ENCODE measurements at places on chromosomes 13 and 19.

DNA sequence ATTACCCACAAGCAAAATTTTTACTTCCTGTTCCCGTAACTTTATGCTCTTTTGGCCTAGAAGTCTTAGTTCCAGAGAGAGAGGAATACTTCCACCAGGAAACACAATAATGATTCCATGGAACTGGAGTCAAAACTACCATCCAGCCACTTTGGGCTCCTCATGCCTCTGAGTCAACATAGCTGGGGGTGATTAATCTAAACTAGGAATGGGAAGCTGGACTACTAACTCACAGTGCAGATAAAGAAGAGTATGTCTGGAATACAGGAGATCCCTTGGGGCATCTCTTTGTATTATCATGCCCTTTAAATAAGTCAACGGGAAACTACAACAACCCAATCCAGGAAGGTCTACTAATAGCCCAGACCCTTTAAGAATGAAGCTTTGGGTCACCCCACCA is 8.9 kb upstream of the ELF1 start:
- DNase-seq: no peak

- peak; percentile 82 for DNase-seq
Observed at GRCh38 chr19:12156223-12157058, at the start of gene ZNF625. TSS of gene ZNF625 (minus strand) at chr19:12156734. CDS start at chr19:12156558, 176 bp downstream.

DNA sequence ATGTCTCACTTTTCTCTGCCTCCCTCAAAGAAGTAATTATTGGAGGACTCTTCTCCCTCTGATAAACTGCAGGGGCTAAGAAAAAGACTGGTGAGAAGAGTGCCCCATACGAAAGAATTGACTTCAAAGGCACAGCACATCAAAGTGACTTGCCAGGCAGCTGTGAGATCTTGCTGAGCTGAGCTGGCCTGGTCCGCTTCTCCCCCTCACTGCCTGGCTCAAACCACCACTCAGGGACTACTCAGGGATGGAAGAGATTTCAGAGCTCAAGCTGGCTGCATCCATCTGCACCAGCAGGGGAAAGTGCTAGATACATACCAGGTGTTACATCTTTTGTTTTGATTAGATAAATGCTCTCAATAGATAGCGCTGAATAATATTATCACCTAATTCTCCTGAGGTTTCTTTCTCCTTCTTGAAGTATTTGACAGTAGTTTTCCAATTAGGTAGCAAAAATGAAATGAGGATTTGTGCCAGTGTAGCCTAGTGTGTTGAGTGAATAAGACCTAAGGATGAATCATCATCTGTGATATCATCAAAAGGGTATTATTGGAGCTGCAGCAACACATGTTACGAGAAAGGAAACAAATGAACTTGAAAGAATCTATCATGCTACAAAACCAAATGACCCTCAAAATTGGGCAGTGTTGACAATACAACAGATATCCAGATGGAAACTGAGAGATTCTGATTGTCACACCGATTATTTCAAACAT is 379.8 kb downstream of the TBC1D4 start:
- DNase-seq: no peak

GRCh38 chr13:27004326-27004725 is 167.3 kb downstream of the USP12 start:
- no peak for DNase-seq

- DNase-seq: no peak
Observed at GRCh38 chr13:31101472-31102170, 60.1 kb downstream of the HSPH1 start.

DNA sequence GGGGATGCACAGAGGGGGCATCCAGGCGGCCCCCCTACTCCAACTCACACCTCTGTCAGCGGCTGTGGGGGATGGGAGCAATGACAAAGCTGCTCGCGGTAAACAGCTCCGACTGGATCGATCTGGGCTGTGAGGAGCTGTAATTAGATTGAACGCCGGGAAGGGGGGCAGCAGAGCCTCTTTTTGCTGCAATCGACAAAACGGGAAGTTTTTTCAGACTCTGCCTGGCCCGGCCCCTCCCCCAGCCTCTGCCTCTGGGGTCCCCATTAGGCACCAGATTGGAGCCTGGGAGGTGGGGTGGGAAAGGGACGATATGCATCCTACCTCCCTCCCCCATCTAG is 16.3 kb downstream of the ONECUT3 start:
- no peak for DNase-seq

DNA sequence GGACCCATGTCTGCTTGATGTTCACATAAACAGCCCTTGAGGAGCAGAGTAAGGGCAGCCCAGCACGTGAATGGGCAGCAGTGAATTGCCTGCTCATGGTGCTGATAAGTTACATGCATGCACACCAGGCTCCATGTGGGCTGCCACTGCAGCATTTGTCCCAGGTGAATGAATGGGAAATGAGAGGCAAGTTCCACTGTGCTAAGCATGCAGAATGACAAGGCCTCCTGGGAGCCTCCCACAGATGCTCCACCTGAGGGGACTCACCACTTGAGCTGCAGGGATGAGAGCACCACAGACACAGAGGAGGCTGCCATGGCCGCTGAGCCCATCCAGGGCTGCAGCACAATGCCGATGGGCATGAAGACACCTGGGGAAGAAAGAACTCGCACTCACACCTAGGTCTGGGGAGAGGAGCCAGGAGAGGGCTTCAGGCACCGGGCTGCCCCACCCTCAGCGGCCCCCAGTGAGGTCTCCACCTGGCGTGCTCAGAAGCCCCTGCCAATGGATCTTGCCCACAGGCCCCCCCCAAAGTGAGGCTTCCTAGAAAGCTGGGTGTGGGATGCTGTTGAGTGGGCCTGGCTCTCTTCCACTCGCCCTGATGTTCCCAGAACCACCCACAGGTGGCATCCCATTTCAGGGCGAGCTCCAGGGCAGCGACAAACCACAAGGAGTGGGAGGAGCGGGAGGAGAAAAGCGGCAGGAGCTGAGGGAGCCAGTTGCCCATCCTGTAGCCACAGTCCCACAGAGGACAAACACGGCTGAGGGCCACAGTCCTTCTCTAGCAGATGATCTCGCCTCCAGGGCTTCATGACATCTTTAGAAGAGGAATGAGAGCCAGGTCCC is 73.8 kb downstream of the CCDC70 start:
- peak; percentile 20 for DNase-seq
